NCI-H2171 (cell line): ENCODE measurements at places on chromosomes 6 and 20.
A peak's percentile ranks its signal among the peaks of the same experiment; 100 is the strongest.

GRCh38 chr20:25623225-25623735 is 534 bp downstream of the NANP start:
- no peak for DNase-seq

DNA sequence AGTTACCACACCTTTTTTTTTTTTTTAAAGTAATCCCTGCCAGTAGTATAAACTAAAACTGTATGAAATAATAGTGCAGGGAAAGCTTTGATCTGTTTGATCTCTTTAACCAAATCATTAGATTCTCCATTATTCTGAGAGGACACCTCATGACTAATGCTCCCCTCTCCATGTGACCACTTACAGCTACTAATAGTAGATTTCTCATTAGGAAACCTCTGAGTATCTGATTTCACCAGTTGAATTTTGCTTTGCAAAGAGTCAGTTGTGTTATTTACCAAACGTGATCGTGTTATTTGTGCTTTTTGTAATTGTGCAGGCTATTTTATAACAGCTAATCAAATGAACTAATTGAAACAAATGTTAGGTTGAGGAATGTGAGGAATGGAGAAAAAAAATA is 12.5 kb downstream of the CASP8AP2 start:
- no peak for DNase-seq

DNA sequence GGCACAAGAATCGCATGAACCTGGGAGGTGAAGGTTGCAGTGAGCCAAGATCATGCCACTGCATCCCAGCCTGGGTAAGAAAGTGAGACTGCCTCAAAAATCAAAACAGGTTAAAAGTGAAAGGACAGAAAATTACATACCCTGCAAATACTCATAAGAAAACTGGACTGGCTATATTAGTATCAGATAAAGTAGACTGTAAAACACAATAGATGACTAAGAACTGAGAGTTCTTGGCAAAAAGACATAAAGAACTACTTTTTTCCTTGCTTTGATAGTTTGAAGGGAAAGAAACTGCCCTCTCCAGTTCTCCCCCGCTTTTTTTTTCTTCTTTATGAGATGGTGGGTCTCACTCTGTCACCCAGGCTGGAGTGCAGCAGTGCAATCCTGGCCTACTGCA is 17.0 kb downstream of the SNX3 start:
- DNase-seq = no peak

GRCh38 chr6:100488244-100488643 is 23.5 kb upstream of the SIM1 start:
- no peak for DNase-seq

GRCh38 chr20:52087471-52087870 is 104.1 kb downstream of the ZFP64 start:
- DNase-seq = no peak

- DNase-seq = no peak
These were observed 8.6 kb downstream of the PNLDC1 start for GRCh38 chr6:159808647-159809046.

- no peak for DNase-seq
These were observed 2.2 kb downstream of the ZNF512B start for GRCh38 chr20:63967330-63968135.

GRCh38 chr6:38054527-38055202 is 235.1 kb downstream of the ZFAND3 start:
- DNase-seq = no peak

DNA sequence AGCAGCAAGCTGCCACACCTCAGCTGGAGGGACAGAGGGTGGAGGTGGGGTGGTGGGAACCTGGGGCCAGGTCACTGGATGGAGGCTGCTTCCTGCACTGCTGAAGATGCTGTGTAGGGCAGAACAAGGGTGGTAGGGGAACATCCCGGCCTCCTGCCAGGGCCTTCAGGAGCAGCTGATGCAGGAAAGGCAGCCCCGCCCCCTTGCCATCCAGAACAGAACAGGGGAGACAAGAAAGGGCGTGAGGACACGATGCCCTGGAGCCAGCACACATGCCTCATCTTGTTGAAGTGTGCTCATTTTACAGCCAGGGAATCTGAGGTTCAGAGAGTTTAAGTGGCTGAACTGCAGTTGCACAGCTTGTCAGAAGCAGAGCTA is 43.1 kb upstream of the PHACTR3 start:
- no peak for DNase-seq

DNA sequence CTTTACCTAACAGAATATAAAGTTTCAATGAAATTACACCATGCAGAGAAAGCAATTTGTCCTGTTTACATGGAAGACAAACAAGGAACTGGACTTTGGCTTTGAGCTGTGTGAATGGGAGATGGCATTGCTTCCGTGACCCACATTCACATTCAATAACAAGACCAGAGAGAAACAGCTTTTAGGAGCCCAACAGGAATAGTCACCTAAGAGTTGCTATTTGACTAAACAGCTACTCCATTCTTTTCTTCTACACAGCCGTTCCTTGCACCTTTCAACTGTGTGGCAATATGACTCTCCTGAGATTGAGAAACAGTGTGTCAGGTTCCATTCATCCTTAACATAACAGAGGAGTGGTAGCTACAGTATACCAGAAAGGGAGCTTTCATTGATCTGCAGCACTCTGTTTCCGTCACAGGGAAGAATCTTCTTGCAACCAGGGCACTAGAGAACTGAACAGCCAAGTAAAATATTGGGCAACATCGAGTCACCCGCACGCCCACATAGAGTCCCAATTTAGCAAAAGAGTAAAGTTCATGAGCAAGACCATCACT is 355.1 kb downstream of the HAO1 start:
- DNase-seq = no peak

- no peak for DNase-seq
These were observed 1.3 kb downstream of the TAP1 start for GRCh38 chr6:32852018-32852843.

GRCh38 chr20:4406627-4407026 is 315.1 kb upstream of the PRND start:
- no peak for DNase-seq

DNA sequence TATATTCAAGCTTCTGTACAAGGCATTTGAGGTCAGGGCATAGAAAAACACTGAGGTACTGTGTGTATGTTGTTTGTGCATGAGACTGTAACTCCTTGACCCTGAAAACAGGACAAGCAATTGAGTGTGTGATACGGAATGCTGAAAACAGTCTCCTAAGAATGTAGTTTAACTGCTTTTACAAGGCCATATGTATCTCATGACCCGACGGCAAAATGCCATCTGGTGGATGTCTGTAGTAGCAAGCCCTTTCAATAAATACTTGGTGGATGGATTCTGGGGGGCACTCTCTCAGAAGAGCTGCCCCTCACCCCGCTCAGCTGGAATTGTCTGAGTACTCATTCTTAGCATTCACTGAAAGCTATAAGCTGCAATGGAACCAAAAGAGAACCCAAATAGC is 69.3 kb upstream of the EYS start:
- peak; percentile 28 for DNase-seq

DNA sequence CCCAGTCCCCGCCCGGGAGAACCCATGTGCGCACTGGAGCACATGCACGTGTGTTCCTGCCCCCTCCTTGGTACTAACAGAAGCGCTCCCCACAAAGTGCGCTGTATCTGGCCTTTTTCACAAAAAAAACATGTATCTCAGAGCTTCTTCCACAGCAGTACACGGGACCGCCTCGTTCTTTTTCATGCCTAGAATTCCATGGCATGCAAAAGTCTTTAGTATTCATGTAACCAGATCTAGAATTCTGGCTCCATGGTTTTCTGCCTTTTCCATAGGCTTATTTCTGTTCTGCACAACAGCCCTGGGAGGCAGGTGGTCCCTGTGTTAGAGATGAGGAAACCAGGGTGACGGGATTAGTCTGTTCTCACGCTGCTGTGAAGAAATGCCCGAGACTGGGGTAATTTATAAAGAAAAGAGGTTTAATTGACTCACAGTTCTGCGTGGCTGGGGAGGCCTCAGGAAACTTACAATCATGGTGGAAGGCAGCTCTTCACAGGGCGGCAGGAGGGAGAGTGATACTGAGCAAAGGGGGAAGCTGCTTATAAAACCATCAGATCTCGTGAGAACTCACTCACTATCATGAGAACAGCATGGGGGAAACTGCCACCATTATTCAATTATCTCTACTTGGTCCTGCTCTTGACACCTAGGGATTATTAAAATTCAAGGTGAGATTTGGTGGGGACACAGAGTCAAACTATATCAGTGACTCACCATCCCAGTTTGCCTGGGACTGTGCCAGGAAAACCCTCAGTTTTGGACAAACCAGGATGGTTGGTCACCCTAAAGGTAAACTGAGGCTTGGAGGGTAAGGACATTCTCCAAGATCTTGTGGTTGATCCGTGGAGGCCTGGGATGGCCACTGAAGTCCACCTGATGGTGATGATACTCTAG is 41.0 kb downstream of the C20orf203 start:
- DNase-seq = no peak

GRCh38 chr20:25145131-25145530 is 50.4 kb upstream of the ENTPD6 start:
- no peak for DNase-seq

- no peak for DNase-seq
These were observed 9.7 kb upstream of the TNFRSF6B start for GRCh38 chr20:63686492-63687321.

GRCh38 chr6:81933608-81934051 is 181.1 kb upstream of the TENT5A start:
- DNase-seq = no peak

DNA sequence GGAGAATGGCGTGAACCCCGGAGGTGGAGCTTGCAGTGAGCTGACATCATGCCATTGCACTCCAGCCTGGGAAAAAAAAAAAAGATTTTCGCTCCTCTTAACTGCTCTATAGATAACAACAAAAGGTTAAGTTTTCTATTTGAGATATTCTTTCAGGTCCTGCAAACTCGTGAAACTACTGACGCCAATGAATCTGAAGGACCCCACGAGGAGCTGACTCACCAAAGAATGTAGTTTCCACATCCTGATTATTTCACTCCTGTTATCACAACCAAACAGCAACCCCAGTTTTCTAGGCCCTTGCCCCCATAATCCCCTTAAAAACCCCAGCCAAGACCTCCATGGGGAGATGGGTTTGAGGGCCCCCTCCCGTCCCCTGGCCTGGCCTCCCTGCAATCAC is 58.7 kb downstream of the OTOR start:
- no peak for DNase-seq

DNA sequence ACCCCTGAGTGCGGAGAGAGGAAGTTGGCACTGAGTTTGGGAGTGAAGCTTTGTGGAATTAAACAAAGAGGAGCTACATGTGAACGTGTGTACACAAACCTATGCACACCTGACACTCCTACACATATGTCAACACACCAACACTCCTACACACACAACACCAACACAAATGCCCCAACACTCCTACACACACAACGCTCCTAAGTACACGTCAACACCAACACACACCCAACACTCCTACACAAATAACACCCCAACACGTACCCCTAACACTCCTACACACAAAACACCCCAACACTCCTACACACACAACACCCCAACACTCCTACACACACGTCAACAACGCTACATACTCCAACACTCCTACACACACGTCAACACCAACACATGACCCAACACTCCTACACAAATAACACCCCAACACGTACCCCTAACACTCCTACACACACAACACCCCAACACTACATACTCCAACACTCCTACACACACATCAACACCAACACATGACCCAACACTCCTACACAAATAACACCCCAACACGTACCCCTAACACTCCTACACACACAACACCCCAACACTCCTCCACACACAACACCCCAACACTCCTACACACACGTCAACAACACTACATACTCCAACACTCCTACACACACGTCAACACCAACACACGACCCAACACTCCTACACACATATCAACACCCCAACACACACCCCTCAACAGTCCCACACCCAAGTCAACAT is 40.1 kb upstream of the ZBP1 start:
- DNase-seq = no peak

DNA sequence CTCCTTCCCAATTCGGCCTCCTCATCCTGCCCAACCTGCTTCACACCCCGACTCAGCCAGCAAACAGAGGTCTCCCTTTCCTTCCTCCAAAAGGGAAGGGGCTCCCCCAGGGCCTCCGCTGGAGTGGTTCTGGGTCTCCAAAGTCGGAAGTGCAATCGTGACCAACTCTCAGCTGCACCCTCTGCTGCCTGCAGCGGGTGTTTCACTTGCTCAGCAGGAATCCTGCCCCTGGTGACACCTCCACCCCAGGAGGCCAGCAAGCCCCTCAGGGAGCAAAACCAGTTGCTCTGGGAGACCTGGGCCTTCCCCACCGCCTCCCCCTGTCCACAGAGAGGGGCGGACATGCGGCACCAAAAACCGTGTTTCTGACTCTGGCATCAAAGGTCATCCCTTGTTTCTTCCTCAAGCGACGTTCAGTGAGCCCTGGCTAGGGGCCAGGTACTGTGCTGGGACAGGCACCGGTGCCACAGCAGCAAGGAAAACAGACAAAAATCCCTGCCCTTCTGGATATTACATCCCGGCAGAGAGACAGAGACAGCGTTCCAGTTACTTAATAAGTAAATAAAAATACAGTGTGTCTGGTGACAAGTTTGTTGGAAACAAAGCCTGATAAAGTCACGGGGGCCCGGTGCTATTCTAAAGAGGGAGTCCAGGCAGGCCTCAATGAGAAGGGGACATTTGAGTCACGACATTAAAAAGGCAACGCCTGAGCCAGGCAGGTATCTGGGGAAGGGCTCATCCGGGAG is 219.0 kb downstream of the BMP7 start:
- no peak for DNase-seq
